Jurkat, Clone E6-1 (cell line): ENCODE measurements at places on chromosomes 12 and 14.

GRCh38 chr12:132632521-132633228, 14.1 kb downstream of the P2RX2 start:
- DNase-seq, result no peak

DNA sequence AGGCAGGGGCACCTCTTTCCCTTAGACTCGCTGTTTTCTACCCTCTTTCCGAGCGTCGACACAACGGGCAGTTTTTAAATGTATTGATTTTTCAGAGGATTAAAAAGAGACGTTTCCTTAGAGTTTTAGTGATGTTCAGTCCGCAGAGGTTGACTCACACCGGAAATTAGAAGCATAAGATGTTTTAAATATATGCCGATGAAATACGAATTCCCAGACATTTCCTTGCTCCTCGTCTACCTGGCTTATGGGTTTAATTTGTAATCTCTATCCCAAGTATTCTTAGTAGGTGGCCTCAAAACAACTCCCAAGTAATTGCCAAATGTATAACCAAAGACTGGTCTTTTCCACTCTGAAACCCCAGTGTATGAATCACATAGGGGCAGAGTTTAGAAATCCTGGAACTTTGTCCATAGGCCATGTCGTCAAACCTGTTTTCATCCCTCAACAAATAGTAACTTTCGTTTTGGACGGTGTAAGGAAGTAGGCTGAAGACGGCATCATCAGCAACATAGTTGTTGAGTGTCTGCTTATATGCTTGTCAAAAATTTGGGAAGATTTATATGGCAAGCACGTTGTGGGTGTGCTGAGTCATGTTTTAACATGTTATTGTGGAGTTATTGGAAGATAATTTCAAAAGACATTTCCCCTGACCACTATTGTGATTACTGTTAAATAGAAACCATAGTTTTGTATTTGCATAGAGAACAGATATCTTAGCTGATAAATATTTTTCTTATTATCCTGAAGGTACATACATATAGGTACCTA, 824 bp downstream of the TBK1 start:
- DNase-seq, result no peak

DNA sequence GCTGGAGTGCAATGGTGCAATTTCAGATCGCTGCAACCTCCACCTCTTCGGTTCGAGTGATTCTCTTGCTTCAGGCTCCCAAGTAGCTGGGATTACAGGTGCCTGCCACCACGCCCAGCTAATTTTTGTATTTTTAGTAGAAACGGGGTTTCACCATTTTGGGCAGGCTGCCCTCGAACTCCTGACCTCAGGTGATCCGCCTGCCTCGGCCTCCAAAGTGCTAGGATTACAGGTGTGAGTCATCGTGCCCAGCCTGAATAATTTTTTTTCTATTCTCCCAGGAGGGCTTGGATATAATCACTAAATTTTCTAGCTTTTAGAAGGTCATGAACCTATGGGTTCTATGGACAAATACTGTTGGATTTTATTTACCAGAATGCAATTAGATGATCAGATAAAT, 44.7 kb upstream of the GNPNAT1 start:
- no peak for DNase-seq

DNA sequence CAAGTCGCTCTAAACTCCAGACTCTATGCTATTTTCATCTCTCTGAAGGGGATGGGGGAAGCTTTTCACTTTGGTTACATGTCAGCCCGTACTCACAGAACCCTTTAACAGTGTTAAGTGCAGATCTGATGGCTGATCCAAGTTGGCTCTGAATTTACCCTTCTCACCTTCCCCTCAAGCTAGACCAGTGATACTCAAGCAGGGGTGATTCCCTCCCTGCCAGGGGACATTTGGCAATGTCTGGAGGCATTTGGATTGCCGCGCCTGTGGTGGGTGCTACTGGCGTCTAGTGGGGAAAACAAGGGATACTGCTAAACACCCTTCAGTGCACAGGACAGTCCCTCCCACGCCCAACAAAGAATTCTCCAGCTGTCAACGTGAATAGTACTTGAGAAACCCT, 6.0 kb upstream of the TEX52 start:
- DNase-seq, result no peak

GRCh38 chr14:90578283-90578985, 181.6 kb downstream of the CALM1 start:
- no peak for DNase-seq

DNA sequence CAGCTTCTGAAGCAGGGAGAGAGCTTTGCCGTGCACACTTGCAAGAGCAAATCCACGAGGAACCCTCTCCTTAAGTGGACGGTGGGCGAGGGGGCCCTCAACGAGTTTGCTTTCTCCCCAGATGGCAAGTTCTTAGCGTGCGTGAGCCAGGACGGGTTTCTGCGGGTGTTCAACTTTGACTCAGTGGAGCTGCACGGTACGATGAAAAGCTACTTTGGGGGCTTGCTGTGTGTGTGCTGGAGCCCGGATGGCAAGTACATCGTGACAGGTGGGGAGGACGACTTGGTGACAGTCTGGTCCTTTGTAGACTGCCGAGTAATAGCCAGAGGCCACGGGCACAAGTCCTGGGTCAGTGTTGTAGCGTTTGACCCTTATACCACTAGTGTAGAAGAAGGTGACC, 69.0 kb downstream of the WDR20 start:
- no peak for DNase-seq

DNA sequence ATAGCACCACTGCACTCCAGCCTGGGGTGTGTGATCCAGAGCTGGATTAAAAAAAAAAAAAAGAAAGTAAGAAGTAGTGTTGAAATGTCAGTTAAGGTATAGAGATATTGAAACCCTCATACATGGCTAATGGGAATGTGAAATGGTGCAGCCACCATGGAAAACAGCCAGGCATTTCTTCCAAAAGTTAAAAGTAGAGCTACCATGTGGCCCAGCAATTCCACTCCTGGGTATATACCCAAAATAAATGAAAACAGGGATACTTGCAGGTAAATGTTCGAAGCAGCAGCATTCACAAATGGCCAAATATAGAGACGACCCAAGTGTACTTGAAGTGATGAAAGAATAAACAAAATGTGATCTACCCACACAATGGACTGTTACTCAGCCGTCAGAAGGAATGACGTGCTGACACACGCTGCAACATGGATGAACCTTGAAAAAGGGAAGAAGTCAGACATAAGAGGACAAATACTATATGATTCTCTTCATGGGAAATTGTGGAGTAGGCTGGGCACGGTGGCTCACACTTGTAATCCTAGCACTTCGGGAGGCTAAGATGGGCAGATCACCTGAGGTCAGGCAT, 15.2 kb downstream of the IL31 start:
- no peak for DNase-seq

DNA sequence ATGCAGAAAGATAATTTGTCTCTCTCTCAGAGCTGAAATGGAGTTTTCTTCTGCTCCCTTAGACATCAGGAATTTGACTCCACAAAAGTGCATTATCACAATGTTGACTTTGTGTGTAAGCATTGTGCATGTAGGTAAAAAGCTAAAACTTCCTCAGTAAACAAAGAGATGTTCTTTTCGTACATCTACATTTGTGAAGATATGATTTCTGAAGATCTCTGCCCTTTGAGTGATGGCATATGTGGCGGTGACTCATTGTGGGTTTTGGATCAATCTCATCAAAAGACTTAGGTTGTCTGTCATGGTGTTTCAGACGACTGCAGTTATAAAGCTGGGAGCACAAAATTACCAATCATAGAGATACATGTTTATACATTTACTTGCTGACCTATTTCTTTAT, 411.4 kb upstream of the LMO3 start:
- DNase-seq, result no peak

DNA sequence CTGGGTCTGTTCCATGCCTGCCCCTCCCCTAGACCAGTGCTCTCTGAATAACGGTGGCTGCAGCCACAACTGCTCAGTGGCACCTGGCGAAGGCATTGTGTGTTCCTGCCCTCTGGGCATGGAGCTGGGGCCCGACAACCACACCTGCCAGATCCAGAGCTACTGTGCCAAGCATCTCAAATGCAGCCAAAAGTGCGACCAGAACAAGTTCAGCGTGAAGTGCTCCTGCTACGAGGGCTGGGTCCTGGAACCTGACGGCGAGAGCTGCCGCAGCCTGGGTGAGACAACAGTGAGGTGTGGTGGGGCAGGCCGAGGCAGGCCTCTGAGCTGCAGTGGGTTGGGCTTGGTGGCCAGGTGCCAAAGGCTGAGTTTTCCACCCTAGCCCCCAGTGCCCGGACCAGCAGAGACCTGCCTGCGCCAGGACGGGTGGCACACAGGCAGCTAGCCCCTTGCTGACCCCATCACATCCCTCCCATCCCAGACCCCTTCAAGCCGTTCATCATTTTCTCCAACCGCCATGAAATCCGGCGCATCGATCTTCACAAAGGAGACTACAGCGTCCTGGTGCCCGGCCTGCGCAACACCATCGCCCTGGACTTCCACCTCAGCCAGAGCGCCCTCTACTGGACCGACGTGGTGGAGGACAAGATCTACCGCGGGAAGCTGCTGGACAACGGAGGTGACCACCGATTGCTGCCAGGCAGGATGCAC, 28.2 kb upstream of the LRP1-AS start:
- no peak for DNase-seq

- DNase-seq, result no peak
Observed at GRCh38 chr12:97567619-97568110, 105.1 kb downstream of the RMST start.
